ENCODE measurements at places on chromosomes 1 and 21.

DNA sequence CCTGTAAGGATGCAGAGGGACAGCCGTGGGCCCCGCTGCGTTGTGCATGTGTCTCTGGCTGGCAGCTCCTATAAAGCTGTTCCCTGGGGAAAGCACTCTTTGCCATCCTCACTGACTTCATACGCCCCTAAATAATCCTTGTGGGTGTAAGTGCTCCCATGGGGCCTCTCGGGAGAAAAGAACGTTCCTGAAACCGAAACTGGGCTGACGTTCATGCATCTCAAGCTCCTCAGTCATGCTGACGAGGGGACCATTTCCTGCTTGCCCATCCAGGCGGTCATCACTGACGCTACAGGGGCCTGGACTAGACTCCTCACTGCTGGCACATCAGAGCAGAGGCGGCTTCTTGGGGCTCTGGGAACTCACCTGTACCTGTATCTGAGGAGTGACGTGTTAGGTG lies 73.1 kb upstream of the USP24 start:
- no peak for DNase-seq

- DNase-seq, result no peak
Measured at GRCh38 chr1:118084400-118084799, 100.6 kb downstream of the SPAG17 start.

GRCh38 chr1:16383888-16384287 lies 16.8 kb downstream of the SZRD1 start:
- no peak for DNase-seq

DNA sequence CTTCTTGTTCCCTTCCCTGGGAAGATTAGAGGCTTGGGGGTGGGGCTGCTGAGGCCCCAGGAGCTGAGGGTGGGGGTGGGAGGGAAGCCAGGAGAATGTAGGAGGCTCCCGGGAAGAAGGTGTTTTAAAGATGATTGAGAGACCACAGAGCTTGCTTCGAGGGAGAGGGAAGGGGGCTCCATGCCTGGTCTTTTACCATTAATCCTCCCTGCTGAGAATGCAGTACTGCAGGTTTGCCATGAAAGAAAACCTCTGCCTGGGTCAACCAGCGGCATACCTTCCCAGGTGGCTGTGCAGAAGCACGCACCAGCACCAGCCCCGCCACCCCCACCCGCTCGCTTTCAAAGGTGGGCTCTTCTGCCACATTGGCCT lies 15.4 kb downstream of the ABCA4 start:
- no peak for DNase-seq

DNA sequence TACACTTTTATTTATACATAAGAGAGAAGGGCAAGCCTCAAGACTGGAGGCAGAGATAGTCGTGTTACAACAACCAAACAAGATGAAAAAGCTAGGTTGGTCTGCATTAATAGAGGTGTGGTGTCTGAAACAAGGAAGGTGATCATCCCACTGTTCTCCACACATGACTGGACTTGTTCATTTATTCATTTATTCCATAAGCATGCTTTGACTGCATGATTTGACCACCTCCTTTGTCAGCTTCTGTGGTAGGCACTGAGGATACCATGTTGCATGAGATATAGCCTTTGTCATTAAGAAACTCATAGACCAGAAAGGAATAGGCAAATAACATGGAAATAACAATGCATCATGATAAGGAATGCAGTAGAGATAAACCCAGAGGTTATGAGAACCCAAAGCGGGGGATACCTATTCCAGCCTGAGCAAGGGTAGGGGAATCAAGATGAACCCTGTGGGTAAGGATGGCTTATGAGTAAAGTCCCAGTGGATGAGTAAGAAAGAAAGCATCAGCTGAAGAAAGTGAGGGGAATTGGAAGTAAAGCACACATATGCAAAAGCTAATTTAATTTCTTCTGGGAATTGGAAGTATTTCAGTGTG lies 173.7 kb upstream of the FGGY start:
- no peak for DNase-seq

DNA sequence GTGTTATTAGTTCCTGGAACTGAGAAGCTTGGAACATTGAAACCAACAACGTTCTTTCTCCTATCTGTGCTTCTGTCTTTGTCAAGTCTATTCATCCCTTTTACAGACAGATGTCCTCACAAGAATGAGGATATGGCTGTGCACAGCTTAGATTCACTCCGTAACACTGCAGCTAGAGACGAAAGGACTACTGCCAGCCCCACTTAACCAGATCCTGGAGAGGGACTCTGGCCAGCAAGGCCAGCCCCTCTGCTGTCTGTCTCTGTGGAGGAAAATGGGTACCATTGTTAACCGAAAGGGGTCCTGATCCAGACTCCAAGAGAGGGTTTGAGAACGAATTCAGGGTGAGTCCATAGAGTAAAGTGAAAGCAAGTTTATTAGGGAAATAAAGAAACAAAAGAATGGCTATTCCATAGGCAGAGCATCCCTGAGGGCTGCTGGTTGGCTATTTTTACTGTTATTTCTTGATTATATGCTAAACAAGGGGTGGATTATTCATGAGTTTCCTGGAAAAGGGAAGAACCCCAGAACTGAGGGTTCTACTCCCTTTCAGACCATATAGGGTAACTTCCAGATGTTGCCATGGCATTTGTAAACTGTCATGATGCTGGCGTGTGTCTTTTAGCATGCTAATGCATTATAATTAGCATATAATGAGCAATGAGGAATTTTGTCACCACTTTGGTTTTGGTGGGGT lies 17.4 kb upstream of the USP24 start:
- DNase-seq, result no peak

GRCh38 chr1:96416111-96416595 lies 305.4 kb upstream of the PTBP2 start:
- DNase-seq, result no peak

DNA sequence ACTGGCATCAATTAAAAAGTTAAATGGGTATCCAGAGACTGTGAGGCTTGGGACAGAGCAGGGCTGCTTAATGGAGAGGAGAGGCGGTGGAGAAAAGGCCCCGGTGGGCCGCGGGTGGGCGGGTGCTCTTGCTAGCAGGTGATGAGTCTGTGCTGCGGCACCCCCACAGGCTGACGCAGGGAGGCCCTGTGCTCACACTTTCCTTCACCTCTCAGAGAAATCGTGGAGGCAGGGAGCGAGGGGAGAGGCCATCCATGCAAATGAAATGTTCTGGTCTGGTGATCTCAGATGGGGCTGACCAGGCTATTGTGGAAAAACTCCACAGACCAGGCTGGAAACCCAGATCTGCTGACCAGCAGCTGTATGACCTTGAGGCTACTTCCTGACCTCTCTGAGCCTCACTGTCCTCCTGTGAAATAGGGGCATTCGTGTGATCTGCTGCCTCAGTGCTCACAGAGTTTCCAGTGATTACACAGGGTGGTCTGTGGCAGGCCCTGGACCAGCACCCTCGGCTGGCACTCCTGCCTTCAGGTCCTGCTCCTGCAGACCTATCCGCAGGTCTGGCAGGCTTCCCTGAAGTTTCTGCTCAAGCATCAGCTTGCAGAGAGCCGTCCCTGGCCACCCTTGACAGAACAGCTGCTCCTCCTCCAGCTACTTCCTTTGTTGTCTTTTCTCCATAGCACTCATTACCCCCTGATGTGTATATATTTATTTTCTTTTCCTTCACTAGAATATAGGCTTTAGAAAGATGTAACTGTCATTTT lies 89.2 kb downstream of the BEND5 start:
- peak; percentile 14 for DNase-seq

- DNase-seq, result no peak
Measured at GRCh38 chr1:50681931-50682330, 258.7 kb upstream of the DMRTA2 start.

GRCh38 chr1:99669821-99670220 lies 23.9 kb downstream of the PALMD start:
- DNase-seq, result no peak

DNA sequence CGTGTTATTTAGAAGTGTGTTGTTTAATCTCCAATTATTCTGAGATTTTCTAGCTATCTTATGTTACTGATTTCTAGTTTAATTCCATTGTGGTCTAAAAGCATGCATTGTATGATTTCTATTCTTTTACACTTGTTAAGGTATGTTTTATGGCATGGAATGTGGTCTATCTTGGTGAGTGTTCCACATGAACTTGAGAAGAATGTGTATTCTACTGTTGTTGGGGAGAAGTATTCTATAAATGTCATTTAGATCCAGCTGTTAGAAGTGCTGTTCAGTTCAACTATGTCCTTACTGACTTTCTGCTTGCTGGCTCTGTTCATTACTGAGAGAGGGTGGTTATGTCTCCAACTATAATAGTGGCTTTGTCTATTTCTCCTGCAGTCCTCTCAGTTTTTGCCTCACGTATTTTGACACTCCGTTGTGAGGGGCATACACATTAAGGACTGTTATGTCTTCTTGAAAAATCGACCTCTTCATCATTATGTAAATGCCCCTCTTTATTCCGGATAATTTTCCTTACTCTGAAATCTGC lies 12.0 kb upstream of the PLA2G5 start:
- no peak for DNase-seq

DNA sequence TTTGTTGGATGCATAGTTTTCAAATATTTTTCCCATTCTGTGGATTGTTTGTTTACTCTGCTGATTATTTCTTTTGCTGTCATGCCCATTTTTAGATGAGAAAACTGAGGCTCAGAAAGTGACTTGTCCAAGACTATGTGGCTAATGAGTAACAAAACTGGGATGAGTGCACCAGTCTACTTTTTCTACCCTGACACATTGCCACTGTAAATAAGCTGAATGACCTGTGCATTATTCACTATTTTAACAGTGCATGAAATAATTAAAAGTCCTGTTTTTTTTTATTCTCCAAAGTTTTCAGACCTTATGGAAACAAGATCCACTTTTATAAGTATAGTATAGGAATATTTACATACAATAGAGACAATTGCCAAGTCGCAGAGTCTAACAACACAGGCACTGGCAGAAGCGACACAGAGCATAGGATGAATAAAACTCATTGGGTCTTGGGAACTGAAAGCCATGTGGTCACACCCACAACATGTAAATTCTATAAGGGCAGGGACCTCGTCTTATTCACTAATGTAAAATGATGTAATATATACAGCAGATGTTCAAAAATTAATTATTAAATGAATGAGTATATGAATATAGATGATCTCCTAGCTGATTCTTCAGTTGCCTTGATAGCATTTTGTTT lies 45.2 kb downstream of the HLX start:
- DNase-seq, result no peak

DNA sequence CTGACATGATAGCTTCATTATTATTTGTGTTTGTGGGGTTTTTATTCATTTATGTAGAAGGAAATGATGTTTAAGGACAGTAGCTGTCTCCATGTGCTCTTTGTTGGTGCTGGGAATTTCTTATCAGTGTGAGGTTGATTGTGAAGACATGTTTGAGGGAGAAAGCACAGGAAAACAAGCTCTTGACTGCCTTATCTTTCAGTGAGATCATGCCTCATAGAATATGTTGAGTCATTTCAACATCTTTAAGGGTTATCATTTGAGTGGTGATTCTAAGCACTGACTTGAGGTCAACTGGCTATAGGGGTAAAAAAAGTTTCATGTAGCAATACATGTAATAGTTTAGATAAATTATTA lies 405.1 kb upstream of the ADAMTS5 start:
- no peak for DNase-seq

- no peak for DNase-seq
Measured at GRCh38 chr1:174976436-174977108, 23.2 kb upstream of the CACYBP start.

DNA sequence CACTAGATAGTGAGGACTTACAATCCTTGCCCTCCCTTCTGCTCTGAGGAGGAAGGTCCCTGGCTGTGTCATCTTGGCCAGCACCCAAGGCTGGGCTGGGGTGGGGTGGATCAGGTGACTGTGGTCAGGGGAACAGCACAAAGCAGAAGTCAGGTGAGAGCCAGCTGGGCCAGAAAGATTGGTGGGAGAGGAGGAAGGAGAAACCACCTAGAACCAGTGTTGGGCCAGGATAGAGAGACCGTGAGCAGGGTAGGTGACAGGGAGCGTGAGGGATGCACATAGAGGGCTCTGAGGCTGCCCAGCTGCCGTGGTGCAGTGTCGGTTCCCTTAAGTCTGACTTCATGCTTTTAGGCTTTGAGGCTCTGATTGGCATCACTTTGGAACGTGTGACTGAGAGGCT lies 22.7 kb downstream of the NCF2 start:
- DNase-seq, result no peak

DNA sequence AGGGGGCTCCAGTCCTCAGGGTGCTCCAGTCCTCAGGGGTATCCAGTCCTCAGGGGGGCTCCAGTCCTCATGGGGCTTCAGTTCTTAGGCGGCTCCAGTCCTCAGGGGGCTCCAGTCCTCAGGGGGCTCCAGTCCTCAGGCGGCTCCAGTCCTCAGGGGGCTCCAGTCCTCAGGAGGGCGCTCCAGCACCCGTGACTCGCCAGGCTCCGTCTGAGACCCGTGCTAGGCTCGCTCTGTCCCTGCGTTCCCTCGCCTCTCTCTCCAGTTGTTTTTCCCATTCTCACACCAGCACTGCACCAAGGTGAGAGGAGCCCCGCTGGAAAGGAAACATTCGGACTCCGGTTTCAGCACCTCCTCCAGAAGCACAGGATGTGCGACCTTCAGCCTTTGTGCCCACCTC lies 9.4 kb upstream of the OR2M2 start:
- no peak for DNase-seq

DNA sequence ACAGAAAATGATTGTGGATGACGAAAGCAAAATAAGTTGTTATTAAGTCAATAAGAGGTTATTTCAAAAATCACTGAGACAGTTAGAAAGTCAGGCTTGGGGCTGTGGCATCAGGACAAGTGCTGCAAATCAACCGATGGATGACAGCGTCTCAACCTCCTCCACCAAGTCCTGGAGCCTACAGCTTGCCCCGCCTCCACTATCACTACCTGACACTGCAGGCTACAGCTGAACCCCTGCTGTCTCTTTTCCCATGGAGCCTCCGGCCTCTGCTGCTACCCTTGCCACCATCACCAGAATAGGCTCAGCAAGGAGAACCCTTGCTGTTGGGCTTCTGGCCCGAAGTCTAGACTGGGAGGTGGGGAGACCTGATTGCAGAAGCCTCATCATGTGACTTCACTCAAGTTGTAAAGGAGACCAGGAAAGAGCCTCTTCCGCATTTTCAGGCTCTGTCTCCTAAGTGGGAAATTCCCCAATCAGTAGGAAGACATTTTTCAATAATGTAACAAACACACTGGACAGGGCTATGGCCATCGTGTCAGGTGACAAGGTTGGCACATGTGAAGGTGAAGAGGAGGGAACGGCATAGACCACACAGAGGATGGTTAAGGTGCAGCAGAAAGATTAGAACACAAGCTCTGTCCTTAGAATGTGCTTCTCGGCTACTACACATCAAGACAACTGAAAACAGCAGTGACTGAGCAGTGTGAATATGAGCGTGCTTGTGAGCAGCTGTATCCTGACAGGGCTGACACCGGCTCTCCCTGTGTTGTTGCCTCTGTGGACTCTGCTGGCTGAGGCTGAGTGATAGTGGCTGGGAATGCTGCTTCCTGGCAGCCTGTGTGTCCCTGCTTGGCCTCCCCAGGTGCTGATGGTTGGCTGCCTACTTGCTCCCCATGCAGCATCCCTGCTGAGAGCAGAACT lies 660.7 kb downstream of the PTPRU start:
- no peak for DNase-seq

DNA sequence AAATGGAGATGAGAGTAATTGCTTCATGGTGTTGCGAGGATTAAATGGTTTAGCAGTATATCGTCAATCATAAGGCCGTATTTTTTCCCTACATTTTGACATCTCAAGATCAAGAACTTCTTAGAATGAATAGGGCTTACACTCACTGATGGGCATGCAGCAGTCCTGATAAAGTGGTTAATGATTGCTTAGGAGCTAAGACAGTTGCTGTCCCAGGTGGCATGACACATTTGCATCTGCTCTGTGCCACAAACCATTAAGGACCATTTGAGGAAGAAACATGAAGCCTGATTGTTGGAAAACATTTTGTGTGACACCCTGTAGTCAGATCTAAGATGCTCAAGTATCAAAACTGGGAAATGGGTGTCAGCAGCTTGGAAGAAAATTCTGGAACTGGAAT lies 81.0 kb upstream of the SGIP1 start:
- DNase-seq, result no peak
